ENCODE measurements at places on chromosomes 2 and 18. TPM values are rescaled to one million over a fixed set of nuclear protein-coding genes. Genes with fewer than 3 reads are reported as not detected.

GRCh38 chr2:66433945-66434678, 813 bp upstream of the MEIS1 start:
- DNase-seq, result peak; percentile 59

DNA sequence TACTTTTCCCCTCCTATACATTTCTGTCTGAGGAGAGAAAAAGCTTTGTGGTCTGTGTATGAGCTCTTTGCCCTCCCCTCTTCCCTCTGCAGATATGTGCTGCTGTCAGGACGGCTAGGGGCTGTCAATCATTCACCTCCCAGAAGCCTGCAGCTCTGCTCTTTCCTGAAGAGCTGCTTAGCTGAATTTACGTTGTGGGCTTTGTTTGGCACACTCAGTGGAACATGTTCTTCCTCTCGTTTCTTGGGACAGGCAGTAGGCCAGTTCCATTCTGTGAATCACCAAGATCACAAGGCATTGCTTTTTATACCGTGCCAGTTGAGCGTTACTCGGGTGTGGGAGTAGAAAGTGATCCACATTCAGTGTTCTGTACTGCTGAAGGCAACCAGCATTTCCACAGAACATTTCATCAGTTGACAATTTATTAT, 136.7 kb downstream of the LAMA3 start:
- DNase-seq, result peak; percentile 61

GRCh38 chr2:176500901-176501300, 231.7 kb downstream of the MTX2 start:
- DNase-seq, result no peak

Gene LTBP1
- 10.5 TPM for total RNA-seq

DNA sequence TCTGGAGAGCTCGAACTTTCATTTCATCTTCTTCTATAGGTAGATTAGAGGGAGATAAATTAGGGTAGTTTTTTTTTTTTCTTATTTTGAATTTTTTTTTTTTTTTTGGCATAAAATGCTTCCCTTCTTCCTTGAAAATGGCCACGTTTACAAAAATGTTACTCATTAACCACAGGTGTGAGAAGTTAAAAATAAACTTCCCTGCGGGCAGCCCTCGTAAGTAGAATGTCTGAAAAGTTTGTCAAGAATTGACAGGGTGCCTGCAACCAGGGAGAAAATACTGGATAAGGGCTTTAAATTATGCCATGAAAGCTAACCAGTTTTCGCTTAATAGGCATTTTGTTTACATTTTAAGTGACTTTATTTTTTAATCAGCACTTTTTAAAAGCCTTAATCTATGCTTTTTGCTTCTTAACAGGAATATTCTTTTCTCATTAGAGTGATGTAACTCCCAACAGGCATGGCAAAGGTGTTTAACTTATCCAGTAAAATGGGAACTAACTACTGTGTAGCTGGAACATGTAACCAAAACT, 4.2 kb upstream of the FN1 start:
- no peak for DNase-seq

Gene GRP
- not detected for total RNA-seq

- no peak for DNase-seq
These were observed 208.9 kb upstream of the BOD1L2 start for GRCh38 chr18:56937874-56938430.

DNA sequence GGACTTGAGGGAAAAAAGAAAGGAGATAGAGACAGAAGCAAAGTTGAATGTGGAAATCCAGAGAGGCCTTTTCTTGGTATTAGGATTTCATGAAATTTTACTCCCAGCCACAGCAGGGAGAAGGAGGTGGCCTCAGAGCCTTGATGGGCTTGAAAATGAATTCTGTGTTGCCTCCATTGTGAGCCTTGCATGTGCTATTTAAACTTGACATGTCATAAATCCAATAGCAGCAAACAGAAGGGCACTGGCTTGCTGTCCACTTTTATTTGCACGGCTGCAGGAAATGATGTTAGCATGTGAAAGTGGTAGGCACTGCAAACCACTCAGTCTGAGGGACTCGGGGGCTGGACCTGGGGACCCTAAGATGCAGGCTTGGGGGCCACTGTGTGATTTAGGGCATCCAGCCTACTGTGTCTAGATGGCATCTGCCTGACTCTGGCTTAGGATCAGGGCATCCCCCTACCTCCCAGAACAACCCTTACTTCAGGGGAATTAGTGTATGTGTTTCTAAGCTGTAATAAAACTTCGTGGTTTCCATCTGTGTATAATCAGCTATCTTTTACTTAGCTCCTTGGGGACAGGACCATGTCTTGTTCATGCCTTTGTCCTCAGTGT, 139.1 kb upstream of the SKOR2 start:
- no peak for DNase-seq

GRCh38 chr2:165631089-165631488, 161.6 kb downstream of the CSRNP3 start:
- no peak for DNase-seq

- no peak for DNase-seq
These were observed 133.0 kb downstream of the HRH4 start for GRCh38 chr18:24593401-24593800.

Gene SGO2
- total RNA-seq, result 2.5 TPM

Gene IL1RN
- not detected for total RNA-seq

DNA sequence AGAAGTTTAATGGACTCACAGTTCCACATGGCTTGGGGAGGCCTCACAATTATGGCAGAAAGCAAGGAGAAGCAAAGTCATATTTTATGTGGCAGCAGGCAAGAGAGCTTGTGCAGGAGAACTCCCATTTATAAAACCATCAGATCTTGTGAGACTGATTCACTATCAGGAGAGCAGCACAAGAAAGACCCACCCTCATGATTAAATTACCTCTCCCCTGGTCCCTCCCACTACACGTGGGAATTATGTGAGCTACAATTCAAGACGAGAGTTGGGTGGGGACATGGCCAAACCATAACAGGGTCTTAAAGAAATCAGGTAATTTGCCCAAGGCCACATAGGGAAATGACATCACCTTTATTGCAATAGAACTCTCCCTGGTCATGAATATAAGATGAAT, 1073.3 kb upstream of the ACVR2A start:
- no peak for DNase-seq

GRCh38 chr18:55323051-55323994, 264.7 kb downstream of the TCF4 start:
- DNase-seq, result no peak

- DNase-seq, result no peak
These were observed 14.5 kb downstream of the CNNM4 start for GRCh38 chr2:96775160-96775559.

GRCh38 chr2:105867587-105867986, 122.9 kb downstream of the NCK2 start:
- no peak for DNase-seq

GRCh38 chr18:13470516-13471197, 252.1 kb downstream of the LDLRAD4 start:
- no peak for DNase-seq

All from dorsolateral prefrontal cortex (tissue), 122 donors.